NCI-H1105 (cell line): ENCODE measurements at places on chromosomes 4 and X.
A peak's percentile ranks its signal among the peaks of the same experiment; 100 is the strongest.

DNA sequence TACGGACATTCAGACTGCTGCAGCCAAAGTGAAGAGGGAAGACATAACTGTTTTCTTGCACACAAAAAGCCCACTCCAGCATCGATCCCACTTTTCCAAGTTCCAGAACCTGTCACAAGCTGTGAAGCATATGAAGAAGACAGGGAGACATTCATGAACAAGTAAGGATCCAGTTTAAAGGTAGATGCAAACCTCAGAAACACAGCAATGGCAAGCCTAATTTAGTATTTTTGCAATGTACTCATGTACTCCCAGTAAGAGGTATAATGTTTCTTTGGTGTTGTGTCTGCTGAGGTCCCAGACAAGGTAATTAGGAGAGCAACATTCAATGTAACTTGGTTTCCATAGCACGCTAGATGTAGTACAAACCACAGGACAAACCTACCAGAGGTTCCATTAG, 4.6 kb downstream of the AFP start:
- no peak for DNase-seq

GRCh38 chr4:70992391-70992881, 1.0 kb upstream of the DCK start:
- peak; percentile 9 for DNase-seq

DNA sequence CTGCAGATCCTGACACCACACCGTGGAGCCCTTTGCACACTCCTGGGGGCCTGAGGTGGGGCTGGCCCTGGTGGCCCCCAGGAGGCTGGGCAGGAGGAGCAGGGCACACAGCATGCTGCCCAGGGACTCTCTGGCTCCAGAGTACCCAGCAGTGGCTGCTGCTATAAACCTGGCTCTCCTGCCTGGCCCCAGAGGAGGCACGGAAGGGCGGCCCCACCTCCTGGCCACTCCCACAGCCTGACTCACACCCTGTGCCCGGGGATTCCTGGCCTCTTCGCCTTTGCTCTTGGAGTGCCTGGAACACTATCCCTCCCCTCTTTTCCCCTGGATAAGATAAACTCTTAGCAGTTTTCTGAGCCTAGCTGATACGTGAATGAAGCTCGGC, at the start of gene PSAPL1:
Gene PSAPL1, minus strand, starts transcription at position 165 of the 385 bp plus-strand sequence. Its CDS starts 51 bp downstream, at position 114.
- DNase-seq = no peak

DNA sequence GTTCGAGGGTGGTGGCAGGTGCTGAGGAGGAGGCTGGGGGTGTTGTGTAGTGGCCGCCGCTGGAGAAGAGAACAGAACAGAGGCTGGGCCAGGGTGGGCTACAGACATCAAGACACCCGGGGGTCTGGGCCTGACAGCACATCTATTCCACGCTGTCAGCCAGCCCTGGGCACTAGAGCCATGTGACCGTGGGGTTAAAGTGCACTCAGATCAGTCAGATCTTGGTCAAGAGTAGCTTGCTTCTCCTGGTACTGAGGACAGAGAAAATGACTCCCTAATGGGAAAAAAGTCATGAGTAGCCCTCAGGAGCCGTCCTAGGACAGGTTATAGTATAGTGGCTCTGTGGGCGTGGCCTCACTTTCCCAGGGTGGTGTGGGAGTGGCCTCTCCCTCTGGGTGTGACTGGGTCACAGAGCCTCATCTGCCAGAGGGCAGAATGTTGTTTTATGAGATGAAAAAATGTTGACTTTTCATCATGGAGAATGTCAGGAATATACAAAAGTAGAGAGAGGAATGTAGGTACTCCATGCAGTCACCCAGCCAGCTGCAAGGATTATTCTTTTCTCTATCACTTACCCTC, 19.4 kb downstream of the TRMT44 start:
- no peak for DNase-seq

- peak; percentile 17 for DNase-seq
These were observed 143.7 kb downstream of the RPA4 start for GRCh38 chrX:97027384-97027922.

GRCh38 chr4:9927341-9928007, 93.8 kb downstream of the SLC2A9 start:
- DNase-seq = no peak

- DNase-seq = no peak
These were observed 129.9 kb downstream of the SPRY1 start for GRCh38 chr4:123526511-123526910.

- DNase-seq = no peak
These were observed 130.2 kb downstream of the AFF1 start for GRCh38 chr4:87065021-87065420.

- DNase-seq = no peak
These were observed 209.3 kb downstream of the GPC3 start for GRCh38 chrX:133776072-133776471.

- no peak for DNase-seq
These were observed 444.3 kb upstream of the GRIA3 start for GRCh38 chrX:122739770-122740169.

- DNase-seq = no peak
These were observed 580.1 kb downstream of the RAPGEF2 start for GRCh38 chr4:159682996-159683395.

DNA sequence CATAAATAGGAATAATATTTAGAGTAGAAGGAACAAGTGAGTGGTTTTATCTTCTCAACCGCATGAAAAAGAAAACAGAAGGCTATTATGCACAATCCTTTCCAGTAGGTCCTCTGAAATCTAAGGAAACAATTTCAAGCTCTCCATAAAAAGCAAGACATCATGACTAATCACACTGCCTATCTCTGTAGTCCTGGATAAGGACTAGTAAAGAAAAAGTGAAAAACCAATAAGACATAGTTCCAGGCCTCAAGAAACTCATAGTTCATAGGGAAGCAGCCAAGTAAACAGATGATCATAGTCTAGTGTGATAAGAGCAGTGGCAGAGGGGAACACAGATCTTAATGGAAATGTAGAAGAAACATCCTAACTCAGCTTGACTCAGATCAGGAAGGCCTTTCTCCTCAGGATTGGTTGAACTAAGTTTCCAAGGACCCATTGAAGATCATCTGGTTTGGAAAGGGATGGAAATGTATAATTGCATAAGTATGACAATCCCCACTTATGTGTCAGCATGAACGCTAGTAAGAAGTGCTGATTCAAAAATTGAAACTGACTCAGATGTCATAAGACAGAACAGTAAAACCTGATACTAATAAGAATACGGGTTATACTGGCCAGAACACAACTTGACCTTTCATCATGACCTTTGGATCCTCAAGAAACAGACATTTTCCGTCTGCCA, 155.3 kb downstream of the GRIA3 start:
- no peak for DNase-seq

DNA sequence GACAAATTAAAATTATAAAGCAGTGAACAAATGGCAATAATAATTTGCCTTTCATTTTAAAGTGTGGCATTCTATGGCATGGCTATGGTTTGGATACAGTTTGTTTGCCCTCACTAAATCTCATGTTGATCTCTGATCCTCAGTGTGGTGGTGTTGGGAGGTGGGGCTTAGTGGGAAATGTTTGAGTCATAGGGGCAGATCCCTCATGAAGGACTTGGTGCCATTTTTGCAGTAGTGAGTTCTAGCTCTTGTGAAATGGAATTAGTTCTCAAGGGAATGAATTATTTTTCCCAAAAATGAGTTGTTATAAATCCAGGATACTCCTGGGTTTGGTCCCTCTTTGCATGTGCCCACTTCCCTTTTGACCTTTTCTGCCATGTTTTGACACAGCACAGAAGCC, 181.4 kb downstream of the AMELX start:
- DNase-seq = no peak

GRCh38 chr4:77613267-77613666, 7.6 kb downstream of the CXCL13 start:
- no peak for DNase-seq

DNA sequence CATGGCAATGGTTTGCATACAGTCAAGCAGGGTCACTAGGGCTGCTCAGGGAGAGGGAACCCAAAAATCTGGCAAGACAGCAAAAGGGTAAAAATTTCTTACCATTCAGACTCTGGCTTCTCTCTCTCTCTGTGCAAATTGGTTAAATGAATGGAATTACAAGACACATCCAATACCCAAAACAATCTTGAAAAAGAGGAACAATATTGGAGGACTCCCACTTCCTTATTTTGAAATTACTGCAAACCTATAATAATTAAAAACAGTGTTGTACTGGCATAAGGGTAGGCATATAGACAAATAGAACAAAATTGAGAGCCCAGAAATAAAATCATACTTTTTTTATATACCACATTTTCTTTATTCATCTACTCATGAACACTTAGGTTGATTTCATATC, 24.1 kb downstream of the ETDA start:
- DNase-seq = no peak

DNA sequence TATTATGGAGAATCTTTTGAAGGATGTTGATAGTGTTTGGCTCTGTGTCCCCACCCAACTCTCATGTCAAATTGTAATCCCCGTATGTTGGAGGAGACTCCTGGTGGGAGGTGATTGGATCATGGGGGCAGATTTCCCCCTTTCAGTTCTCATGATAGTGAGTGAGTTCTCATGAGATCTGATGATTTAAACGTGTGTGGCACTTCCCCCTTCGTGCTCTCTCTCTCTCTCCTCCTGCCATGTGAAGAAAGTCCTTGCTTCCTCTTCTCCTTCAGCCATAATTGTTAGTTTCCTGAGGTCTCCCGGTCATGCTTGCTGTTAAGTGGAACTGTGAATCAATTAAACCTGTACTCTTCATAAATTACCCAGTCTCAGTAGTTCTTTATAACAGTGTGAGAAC, 166.1 kb upstream of the NUDT6 start:
- no peak for DNase-seq

- no peak for DNase-seq
These were observed 36.2 kb downstream of the CD40LG start for GRCh38 chrX:136684120-136684519.

- no peak for DNase-seq
These were observed 399 bp downstream of the AIFM1 start for GRCh38 chrX:130165181-130165702.

DNA sequence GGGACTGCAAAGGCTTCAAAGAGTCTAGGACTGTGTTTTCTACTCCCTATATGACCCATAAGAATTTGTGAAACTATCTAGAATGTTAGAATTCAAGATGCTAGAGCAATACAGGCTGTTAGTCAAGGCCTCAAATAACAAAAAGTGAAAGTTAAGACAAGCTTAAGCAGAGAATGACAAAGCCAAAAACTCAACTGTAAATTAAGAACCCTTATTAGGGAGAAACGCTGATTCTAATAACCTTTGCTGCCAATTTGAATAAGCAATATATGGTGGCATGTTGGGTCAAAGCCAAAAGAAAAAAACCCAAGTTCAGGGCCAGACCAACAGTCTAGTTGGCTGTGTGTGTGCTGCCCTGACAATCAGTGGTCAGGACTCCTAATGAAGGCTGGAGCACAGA, 160.0 kb downstream of the INPP4B start:
- DNase-seq = no peak

- no peak for DNase-seq
These were observed 25.7 kb downstream of the ARL9 start for GRCh38 chr4:56531149-56531770.

GRCh38 chr4:23368081-23368697, 521.7 kb downstream of the PPARGC1A start:
- DNase-seq = no peak

DNA sequence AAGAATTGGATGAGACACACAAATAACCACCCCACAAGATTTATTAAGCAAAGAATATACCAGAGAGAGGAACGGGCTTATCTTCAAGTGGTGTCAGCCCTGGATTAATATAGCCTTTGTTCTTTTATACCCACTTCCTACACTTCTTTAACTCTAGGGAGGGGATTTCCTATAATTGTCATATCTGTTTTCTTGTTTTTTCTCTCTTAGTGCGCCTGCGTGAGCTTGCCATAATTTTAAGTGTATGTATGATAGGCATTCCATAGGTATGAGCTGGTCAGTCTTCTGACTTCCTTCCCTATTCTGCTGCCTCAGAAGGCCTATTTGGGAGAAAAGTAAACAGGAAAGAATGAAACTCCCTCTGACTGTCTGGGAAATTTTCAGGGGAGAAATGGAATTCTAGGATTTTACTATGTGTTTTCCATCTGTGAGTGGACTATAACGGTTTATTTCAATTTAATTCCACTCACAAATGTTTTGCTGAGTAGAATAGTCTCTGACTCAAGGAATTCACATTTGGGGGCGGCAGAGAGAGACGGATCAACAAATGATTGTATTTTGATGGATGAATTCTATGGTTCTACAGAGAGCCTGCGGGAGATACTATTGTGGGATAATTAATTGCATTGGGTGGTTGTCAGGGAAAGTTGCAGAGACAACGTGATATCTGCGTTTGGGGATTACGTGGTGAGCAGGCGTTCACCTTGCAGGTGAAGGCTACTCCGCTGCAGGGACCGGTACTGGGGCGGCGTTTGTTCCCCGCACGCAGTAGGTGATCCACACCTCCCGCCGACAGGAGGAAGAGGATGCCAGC, 626 bp upstream of the CEP135 start:
- DNase-seq = no peak

DNA sequence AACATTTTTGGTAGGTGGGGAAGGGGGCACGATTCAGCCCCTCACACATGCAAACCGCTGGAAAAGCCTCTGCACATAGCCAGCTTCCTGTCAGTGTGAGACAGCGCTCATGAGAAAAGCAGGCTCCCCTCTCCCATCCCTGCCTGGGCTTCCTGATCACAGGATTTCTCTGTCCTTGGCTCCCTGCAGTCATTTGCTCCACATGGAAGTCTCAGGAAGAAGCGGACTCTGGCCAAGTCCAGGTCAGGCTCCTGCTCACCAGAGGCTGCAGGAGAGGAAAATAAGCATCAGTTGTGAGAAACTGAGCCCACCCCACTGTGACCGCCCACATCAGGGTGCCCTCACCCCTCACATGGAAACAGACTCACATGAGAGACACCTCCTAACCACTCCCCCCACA, 664.3 kb upstream of the TENM3 start:
- DNase-seq = no peak

DNA sequence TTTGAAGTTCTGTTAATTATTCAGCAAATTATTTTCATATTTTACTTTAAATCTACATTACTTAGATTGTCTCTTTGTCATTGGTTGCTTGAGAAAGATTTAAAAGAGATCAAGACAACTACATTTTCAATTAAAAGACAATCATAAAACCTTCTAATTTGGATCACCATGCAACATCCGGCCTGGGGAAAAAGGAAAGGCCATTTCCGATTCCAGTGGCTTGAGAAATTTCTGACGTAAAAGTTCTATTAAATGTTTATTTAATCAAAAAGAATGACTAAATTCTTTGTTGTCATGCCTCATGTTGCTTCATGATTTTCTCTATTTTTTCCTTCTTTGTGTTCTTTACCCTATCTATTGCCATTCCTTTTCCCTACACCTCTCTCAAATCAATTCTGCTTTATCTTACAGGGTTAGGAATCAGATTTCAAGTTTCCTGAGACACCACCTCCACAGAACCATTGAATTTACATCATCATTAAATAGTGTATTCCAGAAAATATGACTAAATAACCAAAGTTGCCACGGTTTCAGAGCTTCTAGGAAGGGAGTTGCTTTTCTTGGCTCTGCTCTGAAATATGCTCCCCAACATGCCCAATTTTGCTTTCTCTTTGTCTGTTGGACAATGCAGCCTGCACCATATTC, 124.6 kb upstream of the ACSL4 start:
- no peak for DNase-seq

- no peak for DNase-seq
These were observed 61.6 kb downstream of the PHOX2B start for GRCh38 chr4:41686893-41687292.
